ENCODE measurements at places on chromosomes 16 and 17.

DNA sequence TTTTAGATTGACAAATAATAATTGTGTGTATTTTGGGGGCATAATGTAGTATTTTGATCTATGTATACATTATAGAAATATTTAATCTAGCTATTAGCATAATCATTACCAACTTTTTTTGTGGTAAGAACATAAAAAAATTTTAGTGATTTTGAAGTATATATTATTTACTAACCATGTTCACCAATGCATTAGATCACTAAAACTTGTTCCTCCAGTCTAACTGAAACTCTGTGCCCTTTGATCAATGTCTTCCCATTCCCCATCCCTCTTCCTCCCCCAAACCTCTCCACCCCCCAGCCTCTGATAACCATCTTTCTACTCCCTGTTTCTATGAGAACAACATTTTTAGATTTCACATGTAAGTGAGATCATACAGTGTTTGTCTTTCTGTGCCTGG lies 8.5 kb downstream of the EFCAB13 start:
- DNase-seq: no peak

- no peak for DNase-seq
These were observed 20.0 kb upstream of the IL17C start for GRCh38 chr16:88618182-88618955.

DNA sequence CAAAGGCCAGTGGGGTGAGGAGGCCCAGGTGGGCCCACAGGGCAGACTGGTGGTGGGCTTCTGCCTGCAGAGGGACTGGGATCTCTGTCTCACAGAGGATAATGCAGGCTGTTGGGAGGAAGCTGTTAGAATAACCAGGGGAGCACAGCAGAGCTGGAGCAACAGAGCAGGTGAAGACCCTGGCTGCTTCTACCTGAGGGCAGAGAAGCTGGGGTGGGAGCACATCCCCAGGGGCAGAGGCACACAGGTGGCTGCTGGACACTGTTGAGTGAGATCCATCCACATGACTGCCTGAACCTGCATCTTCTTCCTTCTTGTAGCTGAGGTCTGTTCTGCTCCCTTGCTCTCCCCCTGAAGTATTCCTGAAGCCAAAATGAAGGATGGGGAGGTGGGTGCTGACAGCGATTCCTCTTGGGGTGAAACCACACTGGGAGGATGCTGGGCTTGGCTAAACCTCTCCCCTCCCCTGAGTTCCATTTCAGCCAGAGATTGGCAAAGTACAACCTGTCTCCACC lies 1725.0 kb downstream of the TP53TG3F start:
- no peak for DNase-seq

DNA sequence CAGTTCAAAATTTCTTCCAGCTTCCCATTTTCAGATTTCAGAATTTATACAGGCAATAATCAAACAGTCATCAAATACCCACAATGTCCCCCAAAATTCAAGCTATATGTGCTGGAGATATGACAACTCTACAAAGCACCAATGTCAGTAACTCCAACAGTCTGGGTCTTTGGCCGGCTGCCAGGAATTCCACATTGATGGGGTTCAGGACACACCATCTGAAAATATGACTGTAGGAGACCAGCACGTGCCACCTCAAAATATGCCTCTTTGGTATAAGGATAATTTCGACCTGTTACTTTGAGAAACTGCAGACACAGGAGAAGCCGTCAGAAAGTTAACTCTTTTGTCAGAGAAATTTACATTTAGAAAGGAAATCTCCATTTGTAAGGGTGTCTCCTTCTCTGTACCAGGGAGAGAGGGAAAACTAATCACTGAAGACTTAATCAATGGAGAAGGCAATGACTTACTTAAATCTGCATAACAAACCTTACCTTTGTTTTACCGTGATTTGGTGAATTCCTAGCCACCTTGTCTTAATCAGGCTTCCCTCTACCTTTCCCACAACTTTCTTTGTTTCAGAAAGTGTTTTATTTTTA lies 594.3 kb upstream of the CDH5 start:
- DNase-seq: no peak

DNA sequence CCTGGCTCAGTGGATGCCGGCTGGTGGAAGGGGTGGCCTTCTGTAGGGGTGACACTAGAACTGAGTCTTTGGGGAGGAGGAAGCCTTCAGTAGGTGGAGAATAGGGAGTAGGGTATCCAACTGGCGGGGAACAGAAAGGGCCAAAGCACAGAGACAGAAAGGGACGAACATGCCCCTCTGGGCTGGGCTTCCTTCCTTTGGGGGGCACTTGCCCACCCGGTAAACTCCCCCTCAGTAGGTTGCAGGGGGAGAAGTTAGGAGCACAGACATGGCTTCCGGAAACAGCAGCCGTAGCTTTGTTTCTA lies 774 bp downstream of the ENGASE start:
- no peak for DNase-seq

Data from stimulated activated CD4-positive, alpha-beta T cell treated with anti-CD3 and anti-CD28 coated beads, Interleukin-1b, Interleukin-23, amount 100 ng/mL, for 24 hours (primary cell).